ENCODE measurements at places on chromosomes 1 and 21.
A peak's percentile ranks its signal among the peaks of the same experiment; 100 is the strongest.

- no peak for DNase-seq
Measured at GRCh38 chr1:200525090-200525987, 95.2 kb downstream of the KIF14 start.

DNA sequence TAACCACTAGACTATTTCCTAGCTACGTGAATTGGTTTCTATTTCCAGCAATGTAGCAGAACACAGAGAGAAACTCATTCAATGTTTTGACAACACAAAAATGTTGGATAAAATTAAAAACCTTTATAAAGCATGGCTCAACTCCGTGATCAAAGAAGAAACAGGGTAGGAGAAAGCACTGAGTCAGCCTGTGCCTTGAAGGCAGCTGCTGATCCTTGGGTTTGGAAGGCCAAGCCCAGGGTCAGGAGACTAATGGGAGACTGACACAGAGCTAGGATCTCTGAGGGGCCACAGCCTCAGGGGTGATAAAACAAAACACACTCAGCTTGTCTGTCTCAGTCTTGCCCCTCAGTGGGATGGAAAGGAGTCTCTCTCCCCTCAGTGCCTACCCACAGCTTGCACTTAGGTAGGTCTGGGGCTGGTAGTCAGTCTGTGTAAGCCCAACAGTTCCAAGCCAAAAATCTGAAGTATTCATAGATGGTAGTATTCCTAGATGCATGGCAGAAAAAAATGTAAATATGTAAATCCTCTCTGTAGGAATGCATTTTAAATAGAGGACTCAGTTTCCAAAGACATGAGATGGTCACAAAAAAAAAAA is 53.3 kb downstream of the B3GALNT2 start:
- DNase-seq: no peak

GRCh38 chr1:230176871-230177411 is 109.9 kb downstream of the GALNT2 start:
- DNase-seq: no peak

DNA sequence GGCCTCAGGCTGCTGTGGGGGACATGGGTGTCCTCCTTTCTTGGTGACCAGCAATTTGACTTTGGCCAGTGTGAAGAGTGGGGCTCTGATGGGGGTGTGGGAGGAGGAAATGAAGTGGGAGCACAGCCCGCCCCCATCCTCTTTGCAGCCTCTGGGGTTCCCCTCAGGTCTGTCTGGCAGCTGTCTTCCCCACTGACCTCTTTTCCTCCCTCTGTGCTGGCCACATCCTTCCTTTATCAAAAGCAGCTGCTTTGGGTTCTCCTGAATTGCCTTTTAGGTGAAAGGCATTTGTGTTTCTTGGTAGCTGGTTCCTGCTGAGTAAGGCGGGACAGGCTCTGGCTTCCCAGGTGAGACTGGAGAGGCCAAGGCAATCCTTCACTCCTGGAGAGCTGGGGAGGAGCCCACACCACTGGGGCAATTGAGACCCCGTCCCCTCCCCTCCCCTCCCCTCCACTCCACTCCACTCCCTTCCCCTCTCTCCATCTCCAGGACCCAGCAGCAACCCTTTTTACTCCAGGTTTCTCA is 24.9 kb downstream of the PCAT6 start:
- DNase-seq: no peak

- DNase-seq: no peak
Measured at GRCh38 chr1:25710583-25711347, 89.2 kb upstream of the SELENON start.

DNA sequence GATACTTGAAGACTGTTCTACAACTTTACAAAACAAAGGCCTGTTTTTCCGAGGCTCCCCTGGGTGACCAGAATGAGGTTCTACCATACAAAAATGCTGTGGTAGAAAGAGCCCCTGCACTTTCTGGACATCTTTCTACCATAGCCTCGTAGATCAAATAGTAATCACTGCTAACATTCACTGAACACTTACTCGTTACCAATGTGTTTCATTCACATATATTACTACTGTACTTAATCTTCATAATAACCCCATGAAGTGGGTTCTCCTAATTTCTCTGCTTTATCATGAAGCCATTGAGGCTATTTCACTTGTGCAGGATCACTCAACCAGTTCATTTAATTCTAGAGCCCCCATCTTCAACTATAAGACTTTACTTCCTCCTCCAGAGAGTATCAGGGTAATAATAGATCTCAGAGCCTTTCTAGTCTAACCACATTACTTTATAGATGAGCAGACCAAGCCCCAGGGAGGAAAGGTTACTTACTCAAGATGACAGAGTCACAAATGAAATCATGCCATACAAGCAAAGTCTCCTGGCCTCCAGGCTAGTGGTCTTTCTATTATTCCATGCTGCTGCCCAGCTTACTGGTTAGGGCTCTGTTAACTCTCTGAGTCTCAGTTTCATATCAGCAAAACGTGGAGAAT is 46.7 kb upstream of the OSBPL9 start:
- DNase-seq: no peak

GRCh38 chr1:39846796-39847195 is 36.5 kb downstream of the TRIT1 start:
- no peak for DNase-seq

GRCh38 chr21:42513151-42513984 is at the start of gene SLC37A1:
TSS of gene SLC37A1 (plus strand) at chr21:42513852. CDS start at chr21:42518455, 4,603 bp downstream.
- DNase-seq: no peak

DNA sequence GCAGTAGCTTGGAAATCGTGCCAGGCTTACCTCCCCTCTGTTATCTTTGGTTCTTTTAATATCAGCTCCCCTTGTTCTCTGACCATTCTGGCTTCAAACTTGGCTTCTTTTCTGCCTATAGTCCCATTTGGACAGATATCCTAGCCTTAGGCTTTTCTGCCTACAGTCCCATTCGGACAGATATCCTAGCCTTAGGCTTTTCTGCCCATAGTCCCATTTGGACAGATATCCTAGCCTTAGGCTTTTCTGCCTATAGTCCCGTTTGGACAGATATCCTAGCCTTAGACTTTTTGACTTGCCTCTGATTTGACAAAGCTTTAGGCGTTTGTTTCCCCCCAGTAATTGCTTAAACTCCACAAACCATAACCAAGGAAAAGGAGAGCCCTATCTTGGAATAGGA is 25.6 kb downstream of the CHML start:
- no peak for DNase-seq

DNA sequence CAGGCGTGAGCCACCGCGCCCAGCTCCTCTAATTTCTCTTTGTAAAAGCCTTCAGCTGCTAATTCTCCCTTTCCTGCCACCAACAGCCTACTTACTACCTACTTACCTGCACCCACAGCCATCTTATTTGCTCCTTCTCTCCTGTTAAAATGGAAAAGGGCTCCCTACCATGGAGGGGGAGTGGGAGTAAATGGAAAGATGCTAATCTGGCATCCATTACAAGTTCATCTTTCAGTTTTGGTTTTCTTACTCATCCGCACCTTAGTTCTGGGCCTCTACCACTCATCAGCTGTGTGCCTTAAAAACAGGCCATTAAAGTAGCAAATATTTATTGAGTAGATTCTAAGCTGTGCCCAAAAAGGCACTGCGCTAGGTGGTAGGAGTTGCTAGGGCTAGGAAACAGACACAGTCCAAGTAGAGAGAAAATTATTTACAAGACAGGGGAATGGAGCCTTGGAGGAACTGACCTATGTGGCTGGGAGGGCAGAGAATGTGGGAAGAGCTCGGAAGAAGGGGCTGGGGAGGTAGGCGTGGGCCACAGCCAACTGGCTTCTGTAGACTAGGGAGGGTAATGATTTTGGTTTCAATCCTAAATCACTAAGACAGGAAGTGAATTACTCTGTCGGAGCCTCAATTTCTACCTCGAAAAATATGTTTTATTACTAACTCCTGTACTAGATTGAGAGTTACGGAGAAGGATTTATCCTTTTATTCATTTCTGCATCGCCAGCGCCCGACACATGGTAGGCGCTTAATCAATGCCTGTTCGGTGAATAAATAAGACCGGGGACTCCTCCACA is 685 bp upstream of the DDI2 start:
- DNase-seq: no peak

GRCh38 chr1:3453203-3453761 is 1.2 kb upstream of the ARHGEF16 start:
- DNase-seq: peak; percentile 47

GRCh38 chr1:156119503-156120209 is 5.1 kb downstream of the LMNA start:
- peak; percentile 34 for DNase-seq

DNA sequence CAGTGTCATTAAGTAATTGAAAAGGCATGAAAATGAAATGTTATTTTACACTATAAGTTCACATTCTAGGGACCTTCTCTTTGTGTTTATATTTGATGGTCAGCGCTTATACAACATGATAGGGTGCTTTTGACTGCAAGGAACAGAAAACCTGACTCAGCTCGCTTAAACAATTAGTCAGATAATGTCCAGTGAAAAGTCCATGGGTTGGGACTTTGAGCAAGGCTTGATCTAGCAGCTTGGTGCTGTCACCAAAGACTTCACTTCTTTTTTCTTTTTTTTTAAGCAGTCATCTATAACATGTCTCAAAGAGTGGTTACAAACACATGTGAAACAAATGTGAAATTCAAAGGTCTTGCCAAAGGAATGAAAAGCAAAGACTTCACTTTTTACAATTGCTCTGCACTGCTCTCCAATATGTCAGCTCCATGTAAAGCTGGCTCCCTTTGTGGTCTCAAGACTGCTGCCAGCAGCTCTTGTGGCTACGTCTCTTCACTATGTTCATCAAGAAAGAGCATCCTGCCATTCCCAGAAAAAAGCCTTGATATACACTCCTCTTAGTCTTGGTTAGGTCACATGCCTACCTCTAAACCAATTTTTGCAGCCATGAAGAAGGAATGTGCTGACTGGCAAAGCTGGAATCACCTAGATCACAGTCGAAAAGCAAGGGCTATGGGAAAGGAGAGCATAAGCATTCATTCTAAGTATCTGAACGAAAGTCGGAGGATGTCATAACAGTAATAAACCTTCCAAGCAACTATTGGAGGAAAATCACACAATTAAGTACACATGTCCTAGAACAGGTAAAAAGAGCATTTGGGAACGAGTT is 15.2 kb downstream of the F3 start:
- no peak for DNase-seq

DNA sequence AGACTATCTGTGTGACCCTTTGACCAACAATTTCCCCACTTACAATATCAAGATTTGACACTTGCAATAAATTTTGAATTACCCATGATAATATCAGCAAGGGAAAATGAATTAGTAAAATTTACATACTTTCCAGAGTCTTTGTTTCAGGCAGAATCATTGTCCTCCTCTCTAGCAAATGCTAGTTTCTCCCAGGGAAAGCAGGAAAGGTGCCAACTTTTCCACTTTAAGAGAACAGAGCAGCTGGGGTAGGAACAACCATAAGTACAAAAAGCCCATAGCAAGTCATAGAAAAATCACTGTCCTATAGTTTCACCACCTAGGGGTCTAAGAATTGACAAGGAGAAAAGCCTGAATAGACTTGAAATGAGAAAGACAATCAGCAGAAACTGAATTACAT is 67.1 kb upstream of the GUCA2B start:
- no peak for DNase-seq

GRCh38 chr1:4638345-4638729 is 16.1 kb upstream of the AJAP1 start:
- DNase-seq: no peak

DNA sequence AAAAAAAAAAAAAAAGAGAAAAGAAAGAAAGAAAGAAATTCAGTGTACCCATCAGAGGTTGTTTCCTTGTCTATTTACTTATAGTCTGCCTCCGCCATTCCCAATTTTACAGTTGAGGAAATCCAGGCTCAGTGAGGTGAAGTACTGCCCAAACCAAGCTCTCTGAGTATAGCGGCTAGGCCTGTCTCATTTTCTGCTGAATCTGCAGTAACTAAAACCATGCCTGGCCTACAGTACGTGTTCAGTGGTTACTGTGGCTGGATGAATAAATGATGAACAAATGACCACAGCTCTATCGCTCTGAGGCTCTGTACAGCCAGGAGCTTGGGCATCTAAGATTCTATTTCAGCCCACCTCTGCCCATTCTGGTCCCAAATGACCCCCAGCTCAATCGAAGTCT is 24.3 kb downstream of the RAP1GAP start:
- DNase-seq: no peak

GRCh38 chr1:155513300-155513916 is 49.2 kb downstream of the ASH1L start:
- DNase-seq: no peak

- DNase-seq: no peak
Measured at GRCh38 chr21:32448803-32449594, 36.5 kb downstream of the EVA1C start.
